Ammon's horn (tissue), 1 donor: ENCODE measurements at places on chromosomes 2 and 18.

DNA sequence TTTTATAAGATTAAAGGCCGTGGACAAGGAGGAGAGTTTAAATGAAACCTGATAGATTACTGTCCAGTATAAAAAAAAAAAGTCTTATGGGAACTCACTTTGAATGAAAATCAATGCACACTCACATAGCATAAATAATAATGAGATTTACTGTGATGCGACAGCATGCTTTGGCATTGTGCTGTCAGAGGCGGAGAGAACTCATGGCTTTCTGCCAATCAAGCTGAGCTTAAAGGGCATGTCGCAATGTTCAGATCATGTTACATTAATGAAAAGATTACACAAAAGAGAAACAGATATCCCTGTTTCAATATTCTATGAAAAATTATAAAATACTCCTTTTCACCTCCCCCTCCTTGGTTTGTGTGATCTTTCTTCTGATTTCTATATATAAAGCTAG, 310.8 kb downstream of the ERBB4 start:
- peak; percentile 39 for DNase-seq

DNA sequence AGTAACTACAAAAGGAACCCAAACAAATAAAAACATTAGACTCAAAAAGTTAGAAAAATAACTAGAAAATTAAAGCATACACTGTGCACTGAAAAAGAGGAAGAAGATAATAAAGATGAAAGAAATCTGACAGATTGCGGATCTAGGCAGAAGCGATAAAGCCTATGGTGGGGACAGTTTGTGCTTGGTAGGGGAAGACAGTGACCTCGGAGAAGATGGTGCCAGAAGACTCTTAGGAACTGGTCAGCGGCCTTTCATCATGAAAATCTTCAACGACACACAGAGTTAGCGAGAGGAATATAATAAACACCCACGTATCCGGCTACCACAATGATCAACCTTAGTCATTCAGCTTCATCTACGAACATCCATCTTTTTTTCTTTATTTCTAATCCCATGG, 180.5 kb downstream of the HDAC4 start:
- no peak for DNase-seq

DNA sequence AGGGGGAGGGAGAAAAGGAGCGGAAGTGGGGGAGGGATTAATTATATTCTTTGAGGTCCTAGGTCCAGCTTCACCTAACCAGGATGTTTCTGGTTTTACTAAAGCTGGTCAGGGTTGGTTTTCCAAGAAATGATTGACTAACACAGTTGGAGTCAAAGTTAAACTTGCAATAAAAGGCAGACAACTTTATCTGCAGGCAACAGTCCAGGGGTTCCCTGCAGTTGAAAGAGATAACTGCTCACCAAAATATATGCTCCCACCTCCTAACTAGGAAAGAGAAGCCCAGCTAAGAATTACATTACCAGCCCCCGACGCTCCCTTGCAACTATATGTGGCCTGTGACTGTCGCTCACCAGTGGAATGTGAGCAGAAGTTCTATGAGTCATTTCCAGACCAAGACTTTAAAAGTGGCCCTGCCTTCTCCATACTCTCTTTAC, 140.0 kb upstream of the PKDCC start:
- no peak for DNase-seq

- DNase-seq: peak; percentile 19
Observed at GRCh38 chr18:3983351-3983969, 471.6 kb downstream of the DLGAP1 start.

GRCh38 chr2:163185160-163185559, 346.6 kb upstream of the KCNH7 start:
- no peak for DNase-seq
